ENCODE measurements at places on chromosomes 2 and 18.

GRCh38 chr2:231185886-231186285 is 12.5 kb upstream of the ARMC9 start:
- DNase-seq: no peak

- DNase-seq: no peak
Observed at GRCh38 chr2:149371476-149371875, 41.1 kb downstream of the LYPD6 start.

DNA sequence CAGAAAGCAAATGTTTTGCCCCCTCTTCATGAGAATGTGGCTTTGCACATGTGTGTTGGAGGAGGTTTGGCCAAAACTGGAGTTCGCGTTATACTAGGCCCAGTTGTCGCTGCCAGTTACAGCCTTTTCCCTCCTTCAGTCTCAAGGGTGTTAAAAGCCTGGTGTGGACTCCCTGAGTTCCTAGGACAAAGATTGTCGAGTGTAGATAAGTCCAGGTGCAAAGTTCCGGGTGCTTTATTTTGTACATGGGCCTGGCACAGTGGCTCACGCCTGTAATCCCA is 542 bp upstream of the RNF103 start:
- no peak for DNase-seq

GRCh38 chr2:15112216-15112615 is 448.9 kb downstream of the NBAS start:
- DNase-seq: peak; percentile 47

GRCh38 chr2:53448086-53448485 is 319.5 kb upstream of the CHAC2 start:
- DNase-seq: no peak

- DNase-seq: no peak
Observed at GRCh38 chr2:230899287-230899686, 25.8 kb downstream of the GPR55 start.

GRCh38 chr18:21341141-21341540 is 99.1 kb downstream of the GREB1L start:
- DNase-seq: no peak

GRCh38 chr2:191270306-191271161 is 25.3 kb downstream of the MYO1B start:
- DNase-seq: no peak

- DNase-seq: no peak
Observed at GRCh38 chr2:33145459-33145858, 198.7 kb downstream of the LTBP1 start.

- peak; percentile 2 for DNase-seq
Observed at GRCh38 chr2:119175517-119175916, 17.0 kb upstream of the C1QL2 start.

GRCh38 chr2:105674859-105675541 is 69.7 kb upstream of the NCK2 start:
- no peak for DNase-seq

DNA sequence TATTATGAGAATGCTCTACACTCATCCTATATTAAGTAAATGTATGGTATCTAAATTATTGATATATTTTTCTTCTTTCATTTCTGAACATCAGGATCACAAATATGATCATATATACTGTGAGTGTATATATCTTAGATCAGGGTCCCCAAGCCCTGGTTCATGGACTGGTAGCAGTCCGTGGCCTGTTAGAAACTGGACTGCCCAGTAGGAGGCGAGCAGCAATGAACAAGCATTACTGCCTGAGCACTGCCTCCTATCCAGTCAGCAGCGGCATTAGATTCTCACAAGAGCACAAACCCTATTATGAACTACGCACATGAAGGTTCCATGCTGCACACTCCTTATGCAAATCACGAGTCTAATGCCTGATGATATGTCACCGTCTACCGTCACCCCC is 1247.1 kb upstream of the NXPH2 start:
- DNase-seq: no peak

- no peak for DNase-seq
Observed at GRCh38 chr18:10436160-10436559, 18.3 kb upstream of the APCDD1 start.

DNA sequence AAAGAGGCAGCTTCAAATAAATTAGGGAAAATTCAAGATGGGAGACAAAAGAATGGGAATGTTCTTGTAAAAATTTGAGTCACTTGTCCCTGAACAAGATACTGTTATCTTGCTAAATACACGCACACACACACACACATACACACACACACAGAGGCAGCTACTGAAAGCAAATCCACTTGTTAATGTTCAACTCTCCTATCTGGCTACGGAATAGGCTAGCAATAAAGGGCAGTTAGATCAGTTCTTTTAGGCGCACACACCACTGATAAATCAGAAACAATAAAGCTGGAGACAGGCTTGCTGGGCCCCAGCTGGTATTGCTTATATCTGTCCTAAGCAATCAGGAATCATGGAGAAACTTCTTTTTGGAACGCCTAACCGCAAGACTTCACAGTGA is 461.6 kb downstream of the BCL11A start:
- no peak for DNase-seq

- no peak for DNase-seq
Observed at GRCh38 chr2:61410185-61410584, 60.7 kb downstream of the USP34 start.

All from CMK (cell line).